ENCODE measurements at places on chromosomes 16 and 17. TPM values are rescaled to one million over a fixed set of nuclear protein-coding genes. Genes with fewer than 3 reads are reported as not detected.

DNA sequence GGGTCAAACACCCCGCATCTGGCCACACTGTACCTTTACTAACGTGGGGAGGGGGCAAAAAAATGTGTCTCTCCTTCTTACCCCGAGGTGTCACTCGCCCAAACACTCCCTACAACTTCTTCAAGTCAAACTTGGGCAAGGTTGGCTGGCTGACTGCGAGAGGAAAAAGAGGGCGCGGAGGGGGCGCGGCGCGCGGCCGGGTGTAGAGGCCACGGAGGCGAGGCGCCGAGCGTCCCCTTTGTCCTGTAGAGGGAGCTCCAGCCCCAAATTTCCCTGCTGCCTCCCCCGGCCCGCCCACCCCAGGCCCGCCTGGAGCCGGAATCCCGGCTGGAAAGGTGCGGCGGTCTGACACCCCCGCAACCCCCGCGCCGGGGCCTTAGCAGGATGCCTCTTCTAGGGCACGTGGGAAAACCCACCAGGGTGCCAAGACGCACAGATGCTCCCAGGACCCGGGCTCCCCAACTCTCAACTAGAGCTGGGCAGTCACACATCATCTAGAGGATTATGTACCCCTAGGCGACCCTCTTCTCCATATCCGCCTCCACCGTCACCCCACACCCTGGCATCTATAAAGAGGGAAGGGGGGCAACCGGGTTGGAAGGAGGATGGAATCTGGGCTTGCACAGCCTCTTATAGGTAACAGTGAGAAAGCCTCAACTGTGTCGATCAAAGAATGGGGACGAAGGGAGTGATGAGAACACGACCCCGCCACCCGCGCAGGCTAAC is 4.2 kb downstream of the IRX3 start:
- DNase-seq = peak; percentile 55

TNFSF12 gene
- polyA plus RNA-seq = 31.1 TPM

TMEM220 gene
- polyA plus RNA-seq = 3.1 TPM

- no peak for DNase-seq
These were observed 3.1 kb downstream of the MINK1 start for GRCh38 chr17:4836221-4836620.

DNA sequence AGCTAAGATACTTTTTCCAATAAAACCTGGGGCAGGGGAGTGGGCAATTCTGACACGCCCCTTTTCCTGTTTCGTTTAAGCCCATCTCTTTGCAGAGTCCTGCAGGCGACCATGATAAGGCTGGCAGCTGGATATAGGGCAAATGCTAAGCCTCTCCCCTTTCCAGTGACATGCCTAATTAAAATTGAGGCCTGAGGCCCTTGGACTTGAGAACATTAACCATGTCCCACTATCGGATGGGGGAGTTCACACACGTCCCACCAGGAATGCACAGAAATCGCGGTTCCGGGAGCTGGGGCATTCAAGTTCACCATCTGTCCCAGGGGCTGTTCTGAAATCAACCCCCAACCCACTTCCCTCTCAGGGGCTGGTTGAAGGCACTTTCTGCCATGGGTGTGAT is 109.2 kb upstream of the FOXF1 start:
- DNase-seq = no peak

CACNA1G gene
- 0.21 TPM for polyA plus RNA-seq

TNP2 gene
- polyA plus RNA-seq = not detected

DNA sequence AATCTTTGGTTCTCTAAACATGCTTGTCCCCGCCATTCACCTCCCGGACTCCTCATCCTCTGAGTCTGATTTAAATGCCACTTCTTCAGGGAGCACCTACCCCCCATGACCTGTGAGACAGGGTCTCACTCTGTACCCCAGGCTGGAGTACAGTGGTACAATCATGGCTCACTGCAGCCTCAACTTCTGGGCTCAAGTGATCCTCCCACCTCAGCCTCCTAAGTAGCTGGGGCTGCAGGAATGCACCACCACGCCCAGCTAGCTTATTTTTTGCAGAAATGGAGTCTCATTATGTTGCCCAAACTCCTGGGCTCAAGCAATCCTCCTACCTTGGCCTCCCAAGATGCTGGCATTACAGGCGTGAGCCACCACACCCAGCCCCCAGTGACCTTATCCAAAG is 12.8 kb upstream of the CPSF4L start:
- DNase-seq = no peak

- no peak for DNase-seq
These were observed 45.0 kb downstream of the SYNRG start for GRCh38 chr17:37564252-37564651.

Measured in SK-N-SH (cell line).